ENCODE measurements at places on chromosomes 5 and 9. TPM values are rescaled to one million over a fixed set of nuclear protein-coding genes. Genes with fewer than 3 reads are reported as not detected.
A peak's percentile ranks its signal among the peaks of the same experiment; 100 is the strongest.

- H3K27ac ChIP-seq = no peak overlapping the region
- H3K4me3 ChIP-seq = no peak overlapping the region
- DNase-seq = no peak
- H3K36me3 ChIP-seq = peaks cover 13% of the 10 kb centered on the region
- peaks cover 13% of the 10 kb centered on the region for H3K4me1 ChIP-seq
These were observed 7.5 kb downstream of the TMEM250 start for GRCh38 chr9:136111190-136111589.

FRMD3 gene
- total RNA-seq = 6.2 TPM

DNA sequence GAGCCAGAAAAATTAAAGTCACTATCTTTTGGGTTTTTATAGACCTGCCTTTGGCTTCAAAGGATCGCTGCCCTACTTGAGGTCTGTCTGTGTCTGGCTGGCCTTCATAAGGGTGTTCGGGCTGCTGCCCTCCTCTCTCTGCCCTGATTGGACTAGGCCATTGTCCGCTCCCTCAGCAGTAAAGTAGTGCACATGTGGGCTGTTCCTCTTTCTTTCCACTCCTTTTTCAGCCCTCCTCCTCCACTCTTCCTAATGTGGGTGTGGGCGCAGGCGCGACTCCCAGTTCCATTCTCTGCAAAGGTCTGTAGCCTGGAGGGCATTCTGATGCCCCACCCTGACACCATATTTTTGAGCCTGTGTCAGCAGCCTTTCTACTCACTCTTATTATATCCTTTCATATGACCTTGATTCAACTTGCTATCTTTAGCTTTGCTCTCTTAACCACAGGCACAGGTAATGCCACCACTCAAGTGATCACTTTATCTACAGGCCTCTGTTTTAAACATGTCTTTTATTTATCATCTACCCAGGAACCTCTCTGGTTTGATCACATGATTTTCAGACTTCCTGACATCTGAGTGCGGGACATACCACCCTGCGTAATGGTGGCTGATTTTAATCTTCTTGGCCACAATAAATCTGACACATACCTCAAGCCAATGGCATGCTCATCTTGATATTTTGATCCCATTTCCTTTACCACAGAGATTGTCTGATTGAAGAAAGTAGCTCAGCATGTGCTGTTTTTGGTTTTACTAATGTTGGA is 144.5 kb downstream of the AOPEP start:
- peaks cover 31% of the 10 kb centered on the region for H3K4me1 ChIP-seq
- no peaks in the 10 kb centered on the region for H3K36me3 ChIP-seq
- H3K27ac ChIP-seq = peak overlapping the region; percentile 39
- no peaks in the 10 kb centered on the region for H3K27me3 ChIP-seq
- DNase-seq = no peak
- no peak overlapping the region for H3K4me3 ChIP-seq

DNA sequence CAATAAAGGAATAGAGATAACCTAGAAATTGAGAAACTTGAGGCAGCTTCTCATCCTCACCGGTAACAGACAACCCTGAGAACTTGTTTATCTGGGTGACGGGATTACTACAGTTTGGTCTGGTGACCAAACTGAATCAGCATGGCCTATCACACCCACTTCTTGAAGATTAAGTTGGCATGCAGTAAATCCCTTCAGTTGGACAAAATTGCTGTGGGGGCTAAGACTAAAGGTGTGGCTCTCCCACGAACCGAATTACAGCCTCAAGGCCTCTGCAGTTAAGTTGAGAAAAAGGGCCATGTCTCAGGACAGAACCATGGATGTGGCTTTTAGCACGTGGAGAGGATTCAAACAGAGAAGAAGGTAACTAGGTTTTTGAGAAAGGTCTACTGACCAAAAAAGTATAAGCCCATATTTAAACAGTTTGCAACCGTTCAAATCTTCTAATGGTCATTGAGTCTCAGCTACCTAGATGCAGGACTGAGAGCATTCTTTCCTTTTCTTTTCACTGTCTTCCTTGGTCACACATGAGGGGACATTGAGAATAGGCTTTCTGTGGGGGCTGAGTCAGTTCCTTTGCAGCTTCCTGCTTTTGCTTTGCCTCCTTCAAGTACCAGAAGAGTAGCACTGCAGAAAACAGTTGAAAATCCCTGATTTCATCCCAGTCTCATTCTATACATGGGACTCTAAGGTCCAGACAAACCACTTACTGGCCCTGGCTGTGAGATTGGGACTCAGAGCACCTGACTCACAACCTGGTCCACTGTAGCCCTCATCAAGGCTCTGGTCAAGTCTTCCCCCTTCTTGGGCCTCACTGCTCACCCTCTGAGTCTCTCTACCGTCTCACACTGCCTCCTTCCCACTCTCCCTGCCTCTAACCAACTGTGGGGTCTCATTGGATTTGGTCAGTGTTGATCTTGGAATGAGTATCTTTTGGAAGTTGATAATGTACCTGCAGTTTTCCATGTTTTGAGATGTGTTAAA is 30.9 kb downstream of the PDE6A start:
- no peaks in the 10 kb centered on the region for H3K36me3 ChIP-seq
- no peak overlapping the region for H3K4me3 ChIP-seq
- no peak overlapping the region for H3K27ac ChIP-seq
- H3K27me3 ChIP-seq = no peaks in the 10 kb centered on the region
- no peak for DNase-seq
- H3K4me1 ChIP-seq = peaks cover 22% of the 10 kb centered on the region

DNA sequence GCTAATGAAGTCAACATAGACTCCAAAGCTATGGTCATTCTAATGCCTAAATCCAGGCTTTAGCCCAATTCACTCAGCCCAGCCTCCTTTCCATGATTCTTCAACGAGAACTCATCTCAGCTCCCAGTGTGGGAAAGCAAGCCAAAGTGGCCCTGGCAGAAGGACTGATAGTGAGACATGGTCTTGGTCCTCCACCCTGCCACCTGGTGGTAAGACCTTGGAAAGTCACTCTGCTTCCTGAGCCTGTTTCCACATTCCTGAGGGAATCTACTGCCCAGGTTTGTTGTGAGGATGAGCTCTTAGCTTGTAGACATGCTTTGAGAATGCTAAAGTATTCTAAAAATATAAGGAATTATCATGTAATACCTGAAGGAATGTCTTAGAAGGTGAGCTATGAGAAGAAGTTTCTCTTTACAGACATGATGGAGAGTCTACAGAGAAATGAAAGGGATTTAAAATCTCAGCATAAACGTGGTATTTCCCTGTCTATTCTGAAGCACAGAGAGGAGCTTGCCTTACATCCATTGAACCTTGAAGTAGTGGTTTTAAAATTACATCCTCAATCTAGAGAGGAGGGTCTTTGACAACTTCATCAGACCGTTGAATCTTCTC is 173.5 kb downstream of the TRIM32 start:
- no peaks in the 10 kb centered on the region for H3K36me3 ChIP-seq
- H3K4me3 ChIP-seq = no peak overlapping the region
- H3K4me1 ChIP-seq = no peaks in the 10 kb centered on the region
- no peaks in the 10 kb centered on the region for H3K27me3 ChIP-seq

DNA sequence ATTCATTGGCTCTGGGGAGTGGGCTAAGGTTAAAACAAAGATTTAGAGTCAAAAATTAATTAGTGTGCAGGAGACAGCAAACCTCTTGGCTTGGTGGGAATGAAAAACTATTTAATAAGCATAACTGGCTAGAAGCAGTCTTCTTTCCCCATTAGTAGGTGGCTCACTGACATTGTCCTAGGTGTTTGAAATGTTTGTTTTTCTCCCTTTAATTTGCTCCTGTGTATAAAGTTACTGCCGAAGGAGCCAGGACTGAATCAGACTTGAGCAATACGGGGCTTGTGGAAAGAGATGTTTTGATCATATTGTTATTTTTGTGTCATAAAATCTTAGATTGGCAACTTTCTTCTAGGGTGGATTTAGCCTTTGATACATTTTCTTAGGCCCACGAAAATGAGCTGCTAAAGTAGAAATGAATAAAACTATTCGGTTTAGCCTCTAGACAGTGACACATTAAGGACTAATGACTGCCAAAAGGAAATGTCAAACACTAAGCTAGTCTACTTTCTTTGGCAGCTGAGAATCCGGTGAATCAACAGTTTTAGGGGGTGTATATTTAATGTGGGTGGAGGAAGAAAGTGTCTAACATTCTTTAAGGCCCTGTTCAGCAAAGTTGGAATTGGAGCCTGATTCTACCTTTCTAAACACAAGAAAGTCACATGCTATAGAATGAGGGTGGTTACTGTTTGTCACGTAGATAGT is 30.2 kb downstream of the LRRTM2 start:
- peak overlapping the region; percentile 76 for H3K27ac ChIP-seq
- peak overlapping the region; percentile 44 for H3K4me3 ChIP-seq
- H3K27me3 ChIP-seq = no peaks in the 10 kb centered on the region
- peak; percentile 23 for DNase-seq
- no peaks in the 10 kb centered on the region for H3K36me3 ChIP-seq

DNA sequence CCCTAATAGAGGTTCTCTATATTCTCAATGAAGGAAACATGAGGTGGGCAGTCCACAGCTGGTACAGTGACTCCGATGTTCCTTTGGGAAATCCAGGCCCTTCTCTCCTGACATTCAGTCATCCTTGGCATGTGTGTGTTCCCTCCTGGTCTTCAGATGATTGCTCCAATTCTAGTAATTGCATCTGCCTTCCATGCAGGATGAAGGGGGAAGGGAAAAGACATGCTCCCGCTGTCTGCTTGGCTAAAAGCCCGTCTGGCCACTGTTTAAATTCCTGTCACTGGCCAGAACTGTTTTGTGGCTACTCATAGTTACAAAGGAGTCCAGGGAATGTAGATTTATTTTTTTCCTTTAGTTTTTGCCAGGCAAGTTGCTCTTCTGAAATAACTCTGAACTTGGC is 65.0 kb downstream of the MAST4 start:
- H3K27me3 ChIP-seq = no peaks in the 10 kb centered on the region
- H3K27ac ChIP-seq = no peak overlapping the region
- DNase-seq = no peak
- H3K4me3 ChIP-seq = no peak overlapping the region

DNA sequence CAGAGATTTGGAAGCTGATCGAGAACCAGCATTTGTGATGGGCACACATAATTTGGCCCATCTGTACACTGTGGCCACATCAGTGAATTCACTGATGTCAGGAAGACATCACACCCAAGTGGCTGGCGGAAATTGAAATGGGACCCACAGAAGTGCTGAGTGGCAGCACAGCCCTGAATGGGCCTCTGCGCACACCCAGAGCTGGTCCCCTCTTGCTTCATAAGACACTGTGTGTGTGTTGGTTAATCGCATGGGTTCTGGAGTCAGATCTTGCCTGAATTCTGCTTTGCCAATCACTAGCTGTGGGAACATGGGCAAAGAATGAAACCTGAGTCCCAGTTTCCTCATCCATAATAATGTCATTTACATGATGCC is 72.2 kb downstream of the PCSK5 start:
- H3K27ac ChIP-seq = peak overlapping the region; percentile 19
- no peaks in the 10 kb centered on the region for H3K36me3 ChIP-seq
- no peak overlapping the region for H3K4me3 ChIP-seq
- DNase-seq = no peak

DNA sequence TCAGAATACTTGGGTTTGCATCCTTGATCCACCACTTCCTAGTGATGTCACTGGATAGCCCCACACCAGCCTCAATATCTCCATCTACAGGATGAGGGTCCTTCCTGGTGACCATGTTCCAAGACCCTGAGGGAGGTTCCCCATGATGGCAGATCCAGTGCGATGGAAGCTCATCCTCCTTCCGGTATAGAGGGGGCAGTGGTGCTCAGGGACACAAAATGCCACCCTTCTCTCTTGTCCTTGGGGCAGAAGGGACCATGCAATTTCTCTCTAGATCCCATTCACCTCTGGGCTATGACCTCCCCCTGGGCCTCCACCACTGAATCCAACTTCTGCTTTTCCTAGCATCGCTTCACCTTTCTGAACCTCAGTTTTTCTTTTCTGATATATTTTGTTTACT is 5.4 kb upstream of the SLC25A51 start:
- H3K4me1 ChIP-seq = peaks cover 8% of the 10 kb centered on the region
- no peak overlapping the region for H3K27ac ChIP-seq
- H3K36me3 ChIP-seq = no peaks in the 10 kb centered on the region
- no peaks in the 10 kb centered on the region for H3K27me3 ChIP-seq

TTLL11 gene
- total RNA-seq = 31.2 TPM

DNA sequence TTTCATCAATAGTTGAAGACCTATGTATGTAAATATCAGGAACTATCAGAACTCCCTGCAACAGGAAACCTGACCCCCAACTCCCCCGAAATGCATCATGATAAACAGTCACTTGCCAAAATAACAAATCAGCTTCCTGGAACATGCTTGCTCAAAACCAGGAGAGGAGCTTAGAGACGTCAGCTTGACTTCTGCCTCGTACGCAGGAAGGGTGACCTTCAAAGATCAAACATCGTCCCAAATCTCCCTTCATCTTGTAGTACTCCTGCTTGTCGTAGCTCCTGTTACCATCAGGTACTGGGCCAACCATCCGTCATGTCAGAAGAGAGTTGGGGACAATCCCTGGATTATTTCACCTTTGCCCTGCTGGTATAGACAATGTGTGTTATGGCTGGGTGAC is 396.1 kb downstream of the GADD45G start:
- no peaks in the 10 kb centered on the region for H3K27me3 ChIP-seq
- no peak for DNase-seq
- peaks cover 53% of the 10 kb centered on the region for H3K4me1 ChIP-seq
- no peaks in the 10 kb centered on the region for H3K36me3 ChIP-seq
- no peak overlapping the region for H3K4me3 ChIP-seq

DNA sequence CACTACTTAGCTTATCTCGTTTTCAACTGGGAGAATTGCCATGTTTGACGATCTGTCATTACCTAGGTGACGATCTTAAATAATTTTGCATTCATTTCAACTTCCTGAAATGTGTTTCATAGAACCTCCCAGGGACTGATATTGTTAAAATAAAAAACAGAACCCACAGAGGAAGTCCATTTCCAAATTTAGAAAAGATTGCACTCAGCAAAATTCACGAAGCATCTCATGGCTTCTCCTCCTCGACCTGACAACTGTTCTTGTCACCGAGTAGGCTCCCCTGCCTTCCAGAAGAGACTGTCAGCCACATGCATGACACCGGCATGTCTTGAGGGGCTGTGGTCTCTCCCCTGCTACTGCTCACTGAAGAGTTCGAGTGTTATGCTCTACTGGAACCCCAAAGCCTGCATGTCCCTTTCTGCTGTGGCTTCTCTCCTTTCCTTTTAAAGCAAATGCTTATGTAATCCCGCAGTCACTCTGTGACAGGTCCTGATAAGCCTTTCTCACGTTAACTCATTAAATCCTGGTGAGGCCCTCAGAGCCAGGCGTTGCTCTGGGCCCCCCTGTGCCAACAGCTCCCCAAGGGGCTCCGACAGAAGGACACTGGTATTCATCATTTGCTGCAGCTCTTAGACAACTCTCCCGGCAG is 26.8 kb upstream of the ANKRD33B start:
- DNase-seq = no peak
- H3K27me3 ChIP-seq = no peaks in the 10 kb centered on the region
- no peaks in the 10 kb centered on the region for H3K36me3 ChIP-seq
- peaks cover 27% of the 10 kb centered on the region for H3K4me1 ChIP-seq
- H3K27ac ChIP-seq = no peak overlapping the region
- peak overlapping the region; percentile 65 for H3K4me3 ChIP-seq

- DNase-seq = no peak
- no peaks in the 10 kb centered on the region for H3K4me1 ChIP-seq
- H3K4me3 ChIP-seq = no peak overlapping the region
- no peaks in the 10 kb centered on the region for H3K27me3 ChIP-seq
These were observed 20.7 kb downstream of the LHX2 start for GRCh38 chr9:124032247-124032646.
